Mammary epithelial cell (primary cell): ENCODE measurements at places on chromosomes 6 and 20.

GRCh38 chr6:168328086-168328485 lies 8.5 kb upstream of the DACT2 start:
- no peak for DNase-seq

DNA sequence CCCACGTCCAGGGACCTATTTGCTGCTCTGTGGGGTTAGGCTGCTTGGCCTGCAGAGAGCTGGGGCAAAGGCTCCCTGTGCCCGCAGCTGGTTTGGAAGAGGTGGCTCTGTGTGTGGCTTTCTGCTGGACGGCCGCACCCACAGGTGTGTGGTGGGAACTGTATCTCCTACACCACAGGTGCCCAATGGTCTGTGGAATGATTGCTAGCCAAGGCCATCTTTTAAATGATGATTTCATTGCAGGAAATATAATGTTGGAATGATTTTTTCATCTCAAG lies 178.4 kb downstream of the DLL1 start:
- DNase-seq = no peak

GRCh38 chr6:93794166-93794565 lies 374.8 kb upstream of the EPHA7 start:
- DNase-seq = no peak

GRCh38 chr6:128932061-128932460 lies 49.1 kb downstream of the LAMA2 start:
- DNase-seq = peak; percentile 67

DNA sequence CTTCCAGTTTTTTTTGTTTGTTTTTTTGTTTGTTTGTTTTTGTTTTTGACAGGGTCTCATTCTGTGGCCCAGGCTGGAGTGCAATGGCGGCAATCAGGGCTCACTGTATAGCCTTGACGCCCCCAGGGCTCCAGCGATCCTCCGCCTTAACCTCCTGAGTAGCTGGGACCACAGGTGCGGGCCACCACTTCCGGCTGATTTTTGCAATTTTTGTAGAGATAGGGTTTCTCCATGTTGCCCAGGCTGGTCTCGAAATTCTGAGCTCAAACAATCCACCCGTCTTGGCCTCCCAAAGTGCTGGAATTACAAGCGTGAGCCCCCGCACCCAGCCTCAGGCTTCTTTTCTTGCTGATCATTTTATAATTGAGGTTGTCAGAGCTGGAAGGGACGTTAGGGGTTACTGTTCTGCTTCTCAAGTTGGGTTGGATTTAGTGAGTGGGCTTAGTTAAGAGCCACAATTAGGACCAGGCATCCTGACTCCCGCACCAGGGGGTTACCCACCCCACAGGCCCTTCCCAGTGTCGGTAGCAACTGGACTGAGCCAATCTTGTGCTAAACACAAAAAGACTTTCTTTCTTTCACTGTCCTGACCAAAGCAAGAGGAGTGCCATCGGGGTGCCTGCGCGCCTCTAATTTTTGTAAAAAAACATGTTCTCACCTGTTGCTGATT lies 13.1 kb upstream of the ZSCAN9 start:
- DNase-seq = no peak

GRCh38 chr20:56949318-56949717 lies 317.1 kb downstream of the BMP7 start:
- no peak for DNase-seq

DNA sequence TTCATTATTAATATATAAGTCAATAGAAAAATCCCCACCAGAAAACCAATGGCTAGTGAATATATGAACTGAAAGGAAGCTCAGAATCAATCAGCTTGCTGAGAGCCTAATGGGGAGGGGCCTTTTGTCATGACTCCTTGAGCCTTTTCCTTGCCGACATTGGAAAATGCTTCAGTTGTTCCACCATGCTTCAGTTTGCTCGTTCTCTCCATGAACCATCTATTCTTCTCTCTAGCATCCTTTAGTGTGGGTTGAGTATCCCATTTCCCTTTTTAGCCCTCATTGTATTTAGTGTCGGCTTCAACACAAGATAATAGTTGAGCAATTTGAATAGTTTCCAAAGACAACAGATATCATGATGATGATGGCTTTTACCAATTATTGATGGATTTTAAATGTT lies 139.9 kb downstream of the ADGRG6 start:
- DNase-seq = no peak

DNA sequence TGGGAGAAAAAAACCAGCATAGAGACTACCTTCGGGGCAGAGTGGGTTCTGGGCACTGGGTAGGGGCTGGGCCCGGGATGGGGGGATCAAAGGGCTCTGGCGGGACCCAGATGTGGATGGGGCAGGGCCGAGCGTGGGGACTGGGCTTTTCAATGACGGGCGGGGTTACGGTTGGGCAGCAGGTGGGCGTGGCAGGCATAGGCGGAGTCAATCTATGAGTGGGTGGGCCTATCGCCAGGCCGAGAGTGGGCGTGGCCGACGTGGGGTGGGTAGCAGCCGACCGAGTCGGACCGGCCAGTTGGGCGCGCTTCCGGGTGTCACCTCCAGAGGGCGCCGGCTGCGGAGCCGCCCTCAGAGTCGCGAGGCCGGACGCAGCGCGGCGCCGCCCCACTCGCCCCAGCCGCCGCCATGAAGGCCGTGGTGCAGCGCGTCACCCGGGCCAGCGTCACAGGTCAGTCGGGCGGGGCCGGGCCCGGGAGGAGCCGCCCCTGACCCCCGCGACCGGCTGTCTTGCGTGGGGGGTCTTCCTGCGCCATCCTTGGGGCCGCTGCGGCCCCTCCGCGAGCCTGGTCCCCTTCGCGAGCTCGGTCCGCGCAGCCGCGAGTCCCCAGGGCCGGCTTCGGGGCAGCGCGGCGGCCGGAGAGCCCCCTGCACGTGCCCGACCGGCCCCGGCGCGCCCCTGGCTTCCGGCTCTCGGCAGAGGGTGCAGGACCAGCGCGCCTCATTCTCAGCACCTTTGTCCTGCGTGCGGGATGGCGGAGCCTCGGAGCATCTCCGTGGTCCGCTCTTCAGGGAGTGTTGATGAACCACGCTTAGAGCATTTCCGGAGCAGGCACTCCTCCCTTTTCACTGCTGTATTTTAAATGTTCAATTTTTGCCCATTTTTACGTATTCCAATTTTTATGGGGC lies at the start of gene DTD1:
DTD1 (plus strand) TSS at position 390 of the 909 bp plus-strand sequence; CDS start at position 409, 19 bp downstream.
- peak; percentile 79 for DNase-seq

- DNase-seq = no peak
Measured at GRCh38 chr20:53984356-53985149, 85.8 kb downstream of the BCAS1 start.

- DNase-seq = no peak
Measured at GRCh38 chr6:53441035-53441493, 92.3 kb upstream of the ELOVL5 start.

- no peak for DNase-seq
Measured at GRCh38 chr6:109428889-109429477, 11.4 kb downstream of the PPIL6 start.

DNA sequence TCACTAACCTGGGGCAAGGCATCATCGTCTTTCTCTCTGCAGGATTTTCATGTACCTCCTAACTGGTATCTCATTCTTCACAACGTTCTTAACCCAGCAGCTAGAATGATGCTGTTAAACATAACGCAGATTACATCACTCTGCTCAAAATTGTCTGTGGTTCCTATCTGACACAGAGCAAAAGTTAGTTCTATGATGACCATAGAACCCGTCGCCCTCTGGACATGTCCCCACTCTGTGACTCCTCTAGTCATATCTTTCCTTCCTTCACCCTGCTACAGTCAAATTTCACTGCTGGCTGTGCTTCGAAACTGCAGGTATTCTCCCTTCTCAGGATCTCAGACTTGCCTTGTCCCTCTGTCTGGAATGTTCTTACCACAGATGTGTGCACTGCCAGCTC lies 87.4 kb upstream of the TPD52L1 start:
- DNase-seq = no peak
